ENCODE measurements at places on chromosomes 4 and X.

- DNase-seq = no peak
These were observed 222.4 kb downstream of the FMR1NB start for GRCh38 chrX:148203531-148203930.

DNA sequence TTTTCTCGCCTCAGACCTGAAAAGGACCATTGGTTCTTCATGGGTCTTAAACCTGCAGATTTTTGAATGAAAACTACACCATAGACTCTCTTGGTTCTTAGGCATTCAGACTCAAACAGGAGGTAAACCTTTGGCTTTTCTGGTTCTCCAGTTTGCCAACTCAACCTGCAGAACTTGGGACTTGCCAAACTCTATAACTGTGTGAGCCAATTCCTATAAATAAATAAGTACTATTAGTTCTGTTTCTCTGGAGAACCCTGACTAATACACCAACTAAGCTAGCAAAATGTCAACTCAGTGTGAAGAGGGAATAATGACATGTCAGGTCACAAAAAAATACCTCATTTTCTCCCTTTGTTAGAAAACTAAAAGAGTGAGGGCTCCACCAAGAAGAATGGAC is 374.6 kb downstream of the RAB28 start:
- no peak for DNase-seq

- DNase-seq = no peak
These were observed 35.1 kb upstream of the NPY2R start for GRCh38 chr4:155173371-155173770.

GRCh38 chrX:131366407-131366806 is 77.3 kb upstream of the IGSF1 start:
- DNase-seq = no peak

DNA sequence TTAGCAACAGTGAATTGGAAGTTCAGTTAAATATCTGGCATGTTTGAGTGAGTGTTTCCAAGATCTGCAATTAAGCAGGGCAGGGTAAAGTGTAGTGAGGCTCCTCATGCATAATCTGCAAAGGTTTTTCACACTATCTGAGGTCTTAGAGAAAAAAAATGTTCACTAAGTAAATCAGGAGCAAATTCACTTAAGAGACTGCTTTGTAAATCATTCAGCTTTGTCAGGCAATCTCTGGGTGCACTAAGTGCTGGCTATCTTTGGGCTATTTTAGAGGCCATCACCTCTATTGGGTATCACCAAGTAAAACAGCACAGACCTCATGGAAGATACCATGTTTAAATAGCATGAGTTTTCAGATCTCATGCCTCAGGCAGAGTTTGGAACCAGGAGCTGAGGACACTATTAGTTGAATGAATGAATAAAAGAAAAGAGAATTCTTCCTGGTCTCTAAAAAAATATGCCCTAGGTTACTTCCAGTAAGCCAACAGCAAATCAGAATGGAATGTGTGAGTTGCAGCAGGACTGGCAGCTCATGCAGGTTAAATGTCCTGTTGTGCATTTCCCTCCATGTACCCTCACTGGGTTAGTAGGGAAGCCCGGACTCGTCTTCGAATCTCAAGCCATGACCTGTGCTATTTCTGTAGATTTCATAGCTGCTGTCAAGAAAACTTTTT is 195.3 kb downstream of the KCNIP4 start:
- DNase-seq = no peak

DNA sequence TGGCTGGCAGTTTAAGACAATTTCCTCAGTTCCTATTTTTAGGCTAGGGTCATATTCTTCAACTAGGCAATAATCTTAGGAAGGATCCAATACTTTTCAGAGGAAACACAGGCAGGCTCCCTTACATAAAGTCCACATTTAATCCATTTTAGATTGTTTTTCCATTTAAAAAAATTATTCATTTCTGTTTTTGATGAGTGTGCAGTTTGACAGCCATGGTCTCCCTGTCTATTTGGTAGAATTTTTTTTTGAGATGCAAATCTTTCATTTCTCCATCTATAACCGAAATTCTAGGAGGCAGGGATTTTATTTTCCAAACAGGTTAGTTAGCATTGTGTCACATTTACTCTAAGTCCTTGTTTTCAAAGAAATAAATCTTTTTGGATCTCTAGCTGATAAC is 326.8 kb downstream of the PPP4R3C start:
- no peak for DNase-seq

- no peak for DNase-seq
These were observed 3.0 kb upstream of the PDE6B start for GRCh38 chr4:622071-622995.

DNA sequence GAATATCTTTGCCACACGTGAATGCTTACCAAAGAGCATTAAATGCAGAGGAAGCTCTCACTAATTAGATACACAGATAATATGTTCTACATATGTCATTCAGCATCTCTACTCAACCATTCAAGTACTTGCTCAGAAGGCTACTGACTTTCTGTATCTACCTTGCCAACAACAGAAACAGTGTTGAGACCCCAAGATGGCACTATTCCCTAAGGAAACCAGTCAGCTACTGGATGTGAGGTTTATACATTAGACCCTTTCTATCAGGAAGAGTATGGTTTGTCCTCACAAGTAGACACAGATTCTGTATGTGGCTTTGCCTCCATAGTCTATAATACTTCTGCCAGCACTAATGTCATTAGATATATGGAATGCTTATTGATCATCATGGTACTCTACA is 443.9 kb upstream of the INTU start:
- DNase-seq = no peak

DNA sequence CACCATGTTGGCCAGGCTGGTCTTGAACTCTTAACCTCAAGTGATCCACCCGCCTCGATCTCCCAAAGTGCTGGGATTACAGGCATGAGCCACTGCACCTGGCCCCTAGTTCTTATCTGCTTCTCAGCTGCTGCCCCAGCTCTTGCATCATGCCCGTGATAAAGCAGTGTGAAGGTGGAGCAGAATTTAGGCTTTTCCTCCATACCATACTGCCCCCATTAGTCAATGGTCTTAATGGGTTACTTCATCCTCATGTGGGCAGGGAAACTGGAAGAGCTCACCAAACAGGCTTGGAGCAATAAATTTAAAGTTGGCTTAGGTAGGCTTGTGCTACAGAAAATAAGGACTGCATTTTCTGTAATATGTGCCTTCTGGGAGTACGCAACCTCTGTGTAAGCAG is 636.9 kb upstream of the BOD1L1 start:
- DNase-seq = no peak

DNA sequence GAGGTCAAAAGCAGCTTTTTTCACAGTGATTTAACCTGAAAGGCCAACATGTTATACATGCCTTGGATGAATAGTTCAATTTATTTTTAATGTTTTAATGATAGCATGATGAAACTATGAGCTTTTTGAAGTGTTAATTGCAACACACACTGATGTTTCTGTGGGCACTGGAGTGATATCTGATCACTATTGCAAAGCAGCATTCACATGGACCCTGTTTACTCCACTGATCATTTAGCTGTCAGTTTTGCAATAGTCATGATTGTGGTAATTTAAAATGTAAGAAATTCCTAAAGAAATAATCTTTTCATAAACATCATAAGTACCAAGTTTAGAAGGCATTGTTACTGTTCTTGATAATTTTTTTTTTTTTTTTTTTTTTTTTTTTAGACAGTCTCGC is 74.1 kb downstream of the ARSJ start:
- no peak for DNase-seq

GRCh38 chr4:83536362-83537272 is 709 bp downstream of the GPAT3 start:
- no peak for DNase-seq

- DNase-seq = no peak
These were observed 41.6 kb upstream of the STIM2 start for GRCh38 chr4:26819026-26819425.

- no peak for DNase-seq
These were observed 477.1 kb downstream of the PPARGC1A start for GRCh38 chr4:23412701-23413100.

GRCh38 chr4:48016141-48017107 is at the start of the genes CNGA1 and NIPAL1:
Gene CNGA1, minus strand, starts transcription at chr4:48016681. Its CDS starts 63,992 bp downstream, at chr4:47952689.
Gene NIPAL1, plus strand, starts transcription at chr4:48016772. Its CDS starts 68 bp downstream, at chr4:48016840.
- peak; percentile 67 for DNase-seq

GRCh38 chrX:129641469-129641868 is 13.3 kb downstream of the APLN start:
- DNase-seq = no peak

GRCh38 chr4:177574446-177574845 is 132.2 kb upstream of the AGA start:
- no peak for DNase-seq

DNA sequence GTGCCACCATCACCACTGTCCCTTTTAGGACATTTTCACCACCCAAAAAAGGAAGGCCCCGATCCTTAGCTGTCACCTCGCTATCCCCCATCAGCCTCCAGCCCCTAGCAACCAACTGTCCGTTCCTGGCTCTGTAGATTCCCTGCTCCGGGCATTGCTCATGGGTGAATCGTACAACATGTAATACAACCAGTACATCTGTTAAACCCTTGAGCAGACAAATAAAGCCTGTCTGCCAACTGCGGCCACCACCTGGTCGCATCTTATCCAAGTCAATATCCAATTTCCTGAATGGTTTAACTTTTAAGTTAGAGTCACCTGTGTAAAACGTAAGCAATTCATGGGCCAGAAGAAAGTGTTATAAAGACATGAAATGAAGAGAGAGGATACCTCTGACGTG is 251.9 kb downstream of the AFAP1 start:
- no peak for DNase-seq

DNA sequence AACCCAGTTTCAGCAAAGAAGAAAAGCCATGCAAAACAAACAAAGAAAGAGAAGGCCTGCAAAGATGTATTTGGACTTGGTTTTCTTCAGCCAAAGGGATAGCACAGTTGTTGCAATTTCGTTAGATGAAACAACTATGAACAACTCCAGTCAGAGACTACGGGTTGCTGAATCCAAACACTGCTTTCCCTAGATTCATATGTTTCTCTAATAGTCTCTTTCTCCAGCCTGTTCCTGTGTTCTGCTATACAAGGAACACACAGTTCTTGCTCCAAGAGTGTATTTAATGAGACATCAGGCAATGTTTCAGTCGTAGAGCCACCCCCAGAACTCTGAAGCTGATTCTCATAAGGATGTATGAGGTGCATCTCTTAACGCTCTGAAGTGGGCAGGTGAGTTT is 162.5 kb upstream of the TBL1X start:
- no peak for DNase-seq

Measured in T-helper 9 cell (primary cell).